ENCODE measurements at places on chromosomes 7 and 10.
A peak's percentile ranks its signal among the peaks of the same experiment; 100 is the strongest.

DNA sequence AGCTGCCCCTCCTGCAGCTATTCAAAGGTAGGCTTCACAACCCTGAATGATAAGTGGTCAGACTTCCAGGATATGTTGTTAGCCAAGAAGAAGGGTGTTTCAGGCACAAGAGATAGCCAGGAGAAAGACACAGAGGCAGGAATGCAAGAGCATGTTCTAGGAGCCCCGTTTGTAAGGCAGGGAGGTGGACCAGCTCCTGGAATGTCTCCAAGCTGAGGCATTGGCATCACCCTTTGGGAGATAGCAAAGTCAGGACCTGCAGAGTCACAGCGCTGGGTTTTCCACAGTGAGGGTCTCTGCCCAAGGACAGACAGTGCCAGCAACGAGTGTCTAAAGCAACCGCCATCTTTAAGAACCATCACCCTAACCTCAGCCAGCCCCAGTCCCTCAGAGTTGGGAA, 484.5 kb upstream of the ZMIZ1 start:
- no peak for DNase-seq

GRCh38 chr10:97542169-97543024, 30.2 kb upstream of the ANKRD2 start:
- no peak for DNase-seq

DNA sequence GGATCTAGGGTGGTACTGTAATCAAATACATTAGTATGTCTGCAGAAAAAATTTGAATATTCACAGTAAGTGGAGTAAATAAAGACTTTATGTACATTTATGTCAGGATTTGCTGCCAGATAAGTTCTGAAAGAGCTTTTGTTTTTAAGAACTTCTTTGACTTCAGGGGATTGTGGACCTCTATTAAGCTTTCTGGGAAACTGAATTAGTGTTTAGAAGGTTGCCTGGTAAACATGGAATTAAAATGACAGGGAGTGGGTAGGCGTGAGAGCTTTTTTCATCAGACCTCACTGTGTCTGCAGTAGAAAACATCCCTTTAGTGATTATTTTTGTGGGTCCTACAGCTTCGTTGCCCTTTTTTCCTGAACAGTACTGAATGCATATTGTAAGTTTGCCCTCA, 15.7 kb downstream of the SDHAF3 start:
- DNase-seq, result no peak

GRCh38 chr7:20784388-20785156, 2.1 kb downstream of the SP8 start:
- peak; percentile 23 for DNase-seq

GRCh38 chr10:43156590-43157341, 18.5 kb downstream of the CSGALNACT2 start:
- no peak for DNase-seq

- DNase-seq, result no peak
Measured at GRCh38 chr10:70584366-70584765, 18.2 kb downstream of the PRF1 start.

- no peak for DNase-seq
Measured at GRCh38 chr10:69123306-69123746, 652 bp upstream of the VPS26A start.

GRCh38 chr7:32140210-32140939, 70.2 kb upstream of the PDE1C start:
- DNase-seq, result no peak

DNA sequence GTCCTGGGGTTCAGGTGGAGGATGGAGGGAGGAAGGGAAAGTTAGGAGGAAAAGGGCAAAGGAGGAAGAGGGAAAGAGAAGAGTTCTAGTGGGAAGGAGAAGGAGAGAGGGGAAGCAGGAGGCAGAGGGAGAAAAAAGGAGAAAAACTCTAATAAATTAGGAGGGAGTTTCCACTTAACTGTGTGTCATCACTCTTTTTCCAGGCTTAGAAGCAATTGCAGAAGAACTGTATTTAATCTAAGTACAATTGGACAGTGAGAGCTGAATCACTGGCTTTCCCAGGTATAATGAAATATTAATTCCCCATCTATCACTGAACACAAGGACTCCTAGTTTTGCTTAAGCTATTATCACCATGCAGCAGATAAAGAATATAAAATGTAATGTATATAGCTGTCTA, 76.8 kb downstream of the CREB3L2 start:
- DNase-seq, result no peak

DNA sequence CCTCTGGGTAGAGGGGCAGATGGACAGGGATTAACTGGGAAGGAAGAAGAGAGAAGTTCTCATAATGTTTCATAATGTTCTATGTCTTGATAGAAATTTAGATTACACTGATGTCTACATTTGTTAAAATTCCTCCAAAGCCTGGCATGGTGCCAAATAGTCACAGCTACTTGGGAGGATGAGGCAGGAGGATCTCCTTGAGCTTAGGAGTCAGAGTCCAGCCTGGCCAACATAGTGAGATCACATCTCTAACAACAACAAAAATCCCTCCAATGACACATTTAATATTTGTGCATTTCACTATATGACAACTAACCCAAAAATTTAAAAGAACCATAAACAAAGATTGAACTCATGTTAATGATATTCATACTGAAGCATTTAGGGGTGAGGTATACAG, 33.0 kb upstream of the PPP1R3C start:
- DNase-seq, result no peak

DNA sequence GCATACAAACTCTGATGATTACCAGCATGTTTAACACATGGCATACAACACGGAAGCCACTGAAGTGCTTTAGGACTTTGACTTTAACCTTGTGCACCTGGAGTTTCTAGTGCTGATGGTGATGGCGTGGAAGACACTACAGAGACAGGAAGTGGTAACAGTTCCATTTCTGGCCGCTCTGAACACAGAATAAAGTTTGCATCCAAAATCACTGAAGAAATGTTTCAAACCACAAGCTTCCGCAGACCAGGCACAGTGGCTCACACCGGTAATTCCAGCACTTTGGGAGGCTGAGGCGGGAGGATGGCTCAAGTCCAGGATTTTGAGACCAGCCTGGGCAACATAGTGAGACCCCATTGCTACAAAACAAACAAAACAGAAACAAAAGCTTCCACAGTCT, 40.3 kb upstream of the TNPO3 start:
- no peak for DNase-seq

DNA sequence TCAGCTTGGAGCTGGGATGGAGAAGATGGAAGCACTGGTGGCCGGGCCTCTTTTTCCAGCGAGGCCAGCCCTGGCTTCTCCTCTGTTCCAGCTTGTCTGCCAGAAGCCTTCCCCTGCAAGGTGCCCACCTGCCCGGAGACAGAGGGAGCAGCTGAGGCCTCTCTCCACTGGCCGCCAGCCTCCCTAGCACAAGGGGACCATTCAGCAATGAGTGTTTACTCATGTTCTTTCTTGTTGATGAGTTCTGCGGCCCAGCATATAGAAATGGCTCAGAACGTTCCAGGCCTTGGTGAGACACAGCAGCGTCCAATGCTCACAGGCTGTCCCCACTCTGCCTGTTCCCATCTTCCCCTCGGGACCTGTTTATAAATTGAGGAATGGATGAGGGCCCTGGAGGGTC, 47.3 kb downstream of the CHST3 start:
- DNase-seq, result no peak

DNA sequence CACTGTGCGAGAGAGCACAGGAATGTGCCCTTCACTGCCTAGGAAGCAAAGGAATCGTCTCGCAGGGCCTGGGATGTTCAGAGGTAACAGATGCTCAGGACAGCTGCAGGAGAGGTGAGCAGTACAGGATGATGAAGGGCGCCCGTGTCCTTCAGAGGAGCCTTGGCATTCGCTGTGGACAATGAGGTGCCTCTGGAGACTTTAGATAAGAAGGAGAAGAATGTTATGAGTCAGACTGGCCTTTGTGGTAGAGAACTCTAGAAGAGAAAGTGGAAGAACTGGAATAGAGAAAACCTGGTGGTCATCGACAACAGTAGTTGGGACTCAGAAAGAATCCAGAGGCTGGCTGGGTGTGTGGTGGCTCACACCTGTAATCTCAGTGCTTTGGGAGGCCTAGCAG, 64.4 kb upstream of the LEP start:
- no peak for DNase-seq

- no peak for DNase-seq
Measured at GRCh38 chr10:89783406-89783805, 82.0 kb downstream of the KIF20B start.

DNA sequence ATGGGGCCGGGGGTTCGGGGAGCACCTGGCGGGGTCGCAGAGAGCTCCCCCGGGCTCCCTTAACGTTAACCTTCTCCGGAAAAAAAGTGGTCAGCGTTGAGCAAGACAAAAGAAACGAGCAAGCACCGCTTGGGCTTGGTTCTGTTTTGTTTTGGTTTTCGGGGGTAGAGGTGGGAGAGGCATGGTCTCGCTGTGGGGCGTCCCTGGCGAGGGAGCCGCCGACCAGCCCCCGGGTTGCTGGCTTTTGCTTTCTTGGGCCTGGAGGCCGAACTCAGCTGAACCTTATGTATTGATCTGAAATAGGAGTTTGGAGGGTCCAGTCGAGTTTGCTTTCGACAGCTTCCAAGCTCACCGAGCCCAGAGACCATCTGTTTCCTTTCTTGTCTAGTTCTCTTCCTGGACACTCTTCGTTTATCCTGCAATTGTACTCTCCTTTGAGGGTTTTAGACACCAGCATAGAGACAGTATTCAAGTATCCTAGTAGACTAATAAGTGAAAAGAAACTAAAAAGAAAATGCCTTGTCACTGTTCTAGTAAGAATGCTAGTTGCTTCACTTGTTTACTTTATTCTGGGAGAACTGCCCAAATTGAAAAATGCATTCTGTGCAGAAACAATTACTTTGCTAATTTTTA, 980 bp downstream of the FHIP2A start:
- DNase-seq, result peak; percentile 61

GRCh38 chr7:31569528-31569927, 55.6 kb downstream of the ITPRID1 start:
- DNase-seq, result no peak

- peak; percentile 79 for DNase-seq
Measured at GRCh38 chr10:91556691-91557566, 75.9 kb downstream of the PPP1R3C start.

GRCh38 chr10:77186936-77187335, 450.7 kb downstream of the KCNMA1 start:
- no peak for DNase-seq

GRCh38 chr10:107133656-107134055, 30.9 kb downstream of the SORCS1 start:
- DNase-seq, result no peak

- peak; percentile 28 for DNase-seq
Measured at GRCh38 chr10:79397051-79397450, 48.4 kb downstream of the ZCCHC24 start.

DNA sequence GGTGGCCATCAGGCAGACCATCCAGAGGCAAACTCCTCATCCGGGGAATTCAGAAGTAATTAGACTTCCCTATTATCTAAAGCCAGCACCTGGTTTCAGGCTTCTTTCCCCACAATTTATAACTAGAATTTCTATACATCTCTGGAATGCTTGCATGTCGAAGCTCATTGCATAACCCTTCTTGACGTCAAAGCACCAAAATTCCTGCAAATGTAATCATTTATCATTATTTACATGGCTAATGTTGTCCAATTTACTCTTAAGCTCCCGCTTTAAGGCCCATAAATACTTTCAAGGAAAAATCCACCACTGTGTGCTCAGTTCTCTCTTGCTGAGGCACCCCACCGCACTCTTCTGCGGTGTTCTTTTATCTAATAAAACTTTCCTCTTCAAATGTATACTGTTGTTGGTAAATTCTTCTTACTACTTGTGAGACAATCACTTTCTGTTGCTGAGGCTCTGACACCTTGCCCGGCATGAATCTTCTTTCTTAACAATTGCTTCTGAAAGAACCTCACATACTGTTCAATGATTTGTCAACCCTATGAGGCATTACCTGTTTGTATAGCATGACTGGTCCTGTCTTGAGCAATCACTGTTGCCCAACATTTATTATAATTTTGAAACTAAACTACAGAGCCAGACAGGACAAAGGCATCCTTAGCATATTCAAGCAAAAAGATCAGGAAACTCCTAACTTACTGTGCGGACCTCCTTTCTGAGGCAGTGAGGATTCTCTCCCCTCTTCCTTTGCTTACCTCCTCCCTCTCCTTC, 17.4 kb upstream of the GPR141 start:
- no peak for DNase-seq

DNA sequence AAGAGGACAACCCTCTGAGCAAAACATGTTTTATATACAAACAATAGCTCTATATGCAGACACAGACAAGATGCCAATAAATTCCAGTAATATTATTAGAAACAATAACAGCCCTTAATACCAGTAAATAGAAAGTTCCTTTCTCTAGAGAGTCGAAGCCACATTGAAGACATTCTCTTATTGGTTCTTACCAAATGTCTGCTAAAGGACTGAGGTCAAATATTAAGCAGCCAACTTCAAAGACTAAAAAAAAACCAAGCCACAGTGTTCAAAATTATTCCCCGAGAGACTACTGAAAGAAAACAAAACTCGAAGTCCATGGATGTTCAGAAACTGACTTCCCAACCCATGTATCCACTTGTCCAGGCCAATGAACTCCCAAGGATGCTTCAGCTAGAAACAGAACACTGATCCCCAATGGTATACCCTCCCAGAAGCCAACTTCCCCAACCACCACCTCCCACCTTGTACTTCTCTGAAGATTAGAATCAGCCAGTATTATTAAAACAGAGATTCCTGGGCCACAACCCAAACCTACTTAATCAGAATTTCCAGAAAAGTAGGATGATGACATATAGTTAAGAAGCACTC, 51.9 kb downstream of the FAM13C start:
- DNase-seq, result no peak

DNA sequence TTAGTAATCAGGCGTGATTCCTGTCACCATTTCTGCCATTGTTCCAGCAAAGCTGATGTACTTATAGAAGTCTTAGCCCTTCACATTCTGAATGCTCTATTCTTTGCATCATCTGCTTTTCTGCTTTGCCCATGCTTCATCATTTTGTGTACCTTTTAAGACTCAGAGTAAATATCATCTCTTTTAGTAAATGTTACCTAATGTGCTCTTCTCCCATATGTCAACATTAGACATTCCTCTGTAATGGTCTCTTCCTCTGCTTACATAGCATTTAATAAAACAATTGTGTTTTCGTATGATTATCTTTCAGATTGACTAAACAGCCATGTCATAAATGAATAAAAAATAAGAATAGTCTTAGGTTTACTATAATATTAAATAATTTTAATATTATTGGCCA, 719.6 kb upstream of the GRM3 start:
- no peak for DNase-seq

DNA sequence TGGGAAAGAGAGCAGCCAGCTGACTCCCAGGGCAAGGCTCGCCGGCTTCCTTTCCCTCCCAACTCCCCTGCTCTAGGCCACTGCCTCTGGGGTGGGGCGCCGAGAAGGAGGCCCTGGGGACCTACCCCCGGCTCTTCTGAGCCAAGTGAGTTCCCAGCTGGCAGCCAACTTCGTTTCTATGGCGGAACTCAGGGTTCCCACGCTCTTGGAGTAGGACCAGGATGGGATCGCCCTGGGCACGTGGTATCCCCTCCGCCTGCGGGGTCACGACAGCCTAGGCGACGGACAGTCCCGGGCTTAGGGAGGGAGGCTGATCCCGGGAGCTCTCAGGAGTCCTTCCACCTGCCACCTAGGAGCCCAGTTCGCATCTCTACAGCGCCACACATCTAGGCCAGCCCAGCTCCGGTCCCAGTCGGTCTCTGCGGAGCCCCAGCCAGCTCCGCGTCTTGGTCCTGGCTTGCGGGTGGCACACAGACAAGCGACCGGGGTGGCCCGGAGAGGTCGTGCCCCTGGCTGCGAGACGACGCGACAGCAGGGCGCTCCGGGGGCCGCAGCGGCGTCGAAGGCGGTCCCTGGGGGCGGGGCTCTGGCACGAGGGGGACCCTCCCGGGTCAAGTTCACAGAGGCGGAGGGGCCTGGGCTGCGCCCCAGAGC, 20.5 kb upstream of the GATA3 start:
- DNase-seq, result no peak

- peak; percentile 21 for DNase-seq
Measured at GRCh38 chr7:136870866-136871487, 2.5 kb downstream of the CHRM2 start.
